T-helper 2 cell treated with Interferon-gamma antibody and Interleukin-4, amounts not matched to agents 5 μg/mL and 100 μg/mL, for 36 hours (primary cell): ENCODE measurements at places on chromosomes 2 and 18.

DNA sequence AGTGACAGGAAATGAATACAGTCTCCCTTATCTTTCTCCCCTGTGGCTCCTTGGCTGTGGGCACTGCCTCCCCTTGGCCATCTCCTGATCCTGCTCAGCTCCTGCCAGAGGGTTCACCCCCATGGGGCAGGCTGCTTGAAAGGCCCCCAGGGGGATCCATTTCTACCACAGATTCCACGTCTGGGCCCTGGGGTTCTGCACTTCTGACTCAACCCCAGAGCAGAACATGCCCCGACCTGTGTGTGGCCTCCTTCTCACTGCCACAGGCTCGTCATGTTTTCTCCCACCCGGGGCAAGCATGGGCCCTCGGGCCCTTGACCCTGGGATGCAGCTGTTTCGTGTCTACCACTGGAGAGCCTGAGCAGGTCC, 122.2 kb downstream of the ACKR3 start:
- DNase-seq: no peak

DNA sequence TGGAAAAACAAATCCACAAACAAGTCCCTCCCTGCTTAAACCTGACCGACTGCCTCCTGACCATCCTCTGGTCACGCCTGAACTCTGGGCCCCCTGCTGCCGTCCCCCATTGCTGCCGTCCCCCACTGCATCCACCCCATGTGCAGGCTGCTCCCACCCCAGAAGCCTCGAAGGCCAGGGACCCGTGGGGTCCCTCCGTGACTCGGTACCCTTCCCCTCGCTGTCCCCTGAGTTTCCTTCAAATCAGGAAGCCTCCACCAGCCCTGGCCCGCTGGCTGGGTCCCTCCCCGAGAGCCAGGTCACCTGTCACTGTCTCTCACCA, 17.9 kb upstream of the AGXT start:
- DNase-seq: no peak

DNA sequence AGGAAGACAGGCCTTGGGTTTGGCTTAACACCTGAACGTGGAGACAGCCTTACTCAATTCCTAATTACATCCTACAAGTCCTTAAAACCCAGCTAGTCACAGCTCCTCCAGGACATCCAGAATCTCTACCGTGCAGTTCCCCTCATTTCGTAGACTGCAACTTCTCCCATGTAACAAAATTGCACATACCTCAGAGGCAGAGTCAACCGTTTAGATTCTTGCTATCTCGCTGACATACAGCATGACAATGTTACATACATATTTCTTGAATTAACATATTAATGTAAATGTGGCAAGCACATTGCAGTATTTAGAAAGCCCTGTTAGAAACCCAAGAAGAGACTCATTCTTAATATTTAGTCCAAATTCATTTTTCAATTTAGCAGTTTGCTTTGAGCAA, 358.7 kb downstream of the SETBP1 start:
- no peak for DNase-seq

DNA sequence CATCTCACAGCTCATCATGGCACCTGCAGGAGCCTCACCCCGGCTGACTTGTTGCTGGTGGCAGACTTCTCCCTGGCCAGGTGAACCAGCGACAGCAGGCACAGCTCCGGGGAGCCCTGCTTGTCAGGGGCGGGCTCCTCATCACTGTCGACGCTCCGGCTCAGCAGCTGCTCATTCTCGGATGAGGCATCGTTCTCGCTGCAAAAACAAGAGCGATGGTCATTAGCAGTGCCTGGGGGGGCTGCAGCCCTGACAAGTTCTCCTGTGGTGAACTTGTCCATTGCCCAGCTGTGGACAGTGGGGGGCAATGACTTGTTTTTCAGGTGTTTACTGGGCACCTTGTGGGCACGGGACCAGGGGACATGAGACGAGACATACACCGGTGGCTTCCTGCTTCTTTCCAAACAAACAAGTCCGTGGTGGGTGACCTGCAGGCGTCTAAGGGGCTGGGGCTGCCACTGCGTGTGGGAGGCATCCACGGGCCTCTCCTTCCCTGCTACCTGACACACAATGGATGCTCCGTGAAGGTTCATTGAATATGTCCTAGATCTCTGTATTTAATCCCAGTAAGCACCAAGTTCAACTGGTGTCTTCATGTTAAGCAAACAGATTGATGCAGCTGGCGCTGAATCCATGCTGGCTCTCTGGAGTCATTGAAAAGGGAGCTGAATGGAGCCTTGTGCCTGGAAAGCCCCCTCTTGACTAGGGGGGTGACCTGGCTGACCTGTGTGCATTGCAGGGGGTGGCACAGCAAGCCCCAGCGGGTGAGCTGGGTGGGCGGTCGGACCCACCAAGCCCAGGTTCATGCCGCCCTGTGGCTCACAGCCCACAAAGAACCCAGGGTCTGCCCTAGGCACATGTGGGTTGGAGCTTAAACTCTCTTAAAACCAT, 81.0 kb downstream of the EDAR start:
- peak; percentile 1 for DNase-seq

DNA sequence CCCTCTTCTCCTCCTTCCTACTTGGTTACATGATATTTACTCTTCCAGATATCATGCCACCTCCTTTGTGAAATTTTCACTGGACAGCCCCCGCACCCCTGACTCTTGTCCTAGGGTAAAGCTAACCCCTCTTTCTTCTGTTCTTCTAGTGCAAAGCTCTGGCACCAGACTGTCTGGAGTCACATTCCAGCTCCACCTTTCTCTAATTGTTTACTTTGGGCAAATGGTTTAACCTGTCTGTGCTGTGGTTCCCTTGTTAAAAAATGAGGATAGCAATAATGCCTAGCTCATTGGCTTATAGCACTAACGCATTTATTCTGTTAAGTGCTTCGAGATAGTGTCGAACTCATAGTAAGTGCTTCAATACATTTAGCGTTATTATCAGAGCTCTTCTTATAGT, 306.2 kb downstream of the ALK start:
- DNase-seq: no peak

- peak; percentile 61 for DNase-seq
These were observed 29.9 kb upstream of the ALKAL2 start for GRCh38 chr2:317501-318424.
